Stimulated activated CD4-positive, alpha-beta T cell treated with anti-CD3 and anti-CD28 coated beads, Interleukin-1b, Interleukin-23, amount 100 ng/mL, for 24 hours (primary cell): ENCODE measurements at places on chromosomes 11 and 22.

GRCh38 chr22:49195636-49196035 lies 632.0 kb downstream of the BRD1 start:
- DNase-seq: no peak

GRCh38 chr22:30968015-30968923 lies at the start of gene MORC2:
TSS of gene MORC2 (minus strand) at chr22:30968774. CDS start at chr22:30967889, 885 bp downstream.
- DNase-seq: no peak

DNA sequence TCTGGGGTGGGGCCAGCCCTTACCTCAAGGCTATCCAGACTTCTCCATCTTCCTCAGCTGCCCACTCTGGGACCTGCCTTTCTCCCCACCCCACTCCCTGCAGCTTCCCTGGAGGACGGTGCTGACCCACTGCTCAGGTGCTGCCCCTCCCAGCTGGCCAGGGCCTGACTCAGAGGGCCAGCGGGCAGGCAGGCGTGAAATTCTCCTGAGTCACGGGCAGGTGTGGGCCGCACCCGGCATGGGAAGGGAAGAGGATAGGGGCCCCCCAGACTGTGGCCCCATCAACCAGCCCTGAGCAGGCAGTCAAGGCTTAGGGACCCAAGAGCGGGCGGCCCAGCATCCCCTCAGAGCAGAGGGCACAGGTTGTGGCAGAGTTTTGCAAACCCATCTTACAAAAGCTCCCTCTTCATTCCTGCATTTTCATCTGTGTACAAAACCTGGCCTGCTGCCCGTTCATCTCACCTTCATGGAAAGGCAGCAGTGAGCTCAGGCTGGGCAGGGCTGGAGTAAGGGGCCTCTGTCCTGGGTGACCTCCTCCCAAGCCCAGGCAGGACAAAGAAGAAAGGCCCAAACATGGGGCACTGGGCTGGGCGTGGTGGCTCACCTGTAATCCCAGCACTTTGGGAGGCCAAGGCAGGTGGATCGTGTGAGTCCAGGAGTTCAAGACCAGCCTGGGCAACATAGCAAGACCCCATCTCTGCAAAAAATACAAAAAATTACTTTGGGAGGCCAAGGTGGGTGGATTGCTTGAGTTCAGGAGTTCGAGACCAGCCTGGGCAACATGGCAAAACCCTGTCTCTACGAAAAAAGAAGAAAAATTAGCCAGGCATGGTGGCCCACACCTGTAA lies 6.1 kb downstream of the RHOD start:
- DNase-seq: no peak

DNA sequence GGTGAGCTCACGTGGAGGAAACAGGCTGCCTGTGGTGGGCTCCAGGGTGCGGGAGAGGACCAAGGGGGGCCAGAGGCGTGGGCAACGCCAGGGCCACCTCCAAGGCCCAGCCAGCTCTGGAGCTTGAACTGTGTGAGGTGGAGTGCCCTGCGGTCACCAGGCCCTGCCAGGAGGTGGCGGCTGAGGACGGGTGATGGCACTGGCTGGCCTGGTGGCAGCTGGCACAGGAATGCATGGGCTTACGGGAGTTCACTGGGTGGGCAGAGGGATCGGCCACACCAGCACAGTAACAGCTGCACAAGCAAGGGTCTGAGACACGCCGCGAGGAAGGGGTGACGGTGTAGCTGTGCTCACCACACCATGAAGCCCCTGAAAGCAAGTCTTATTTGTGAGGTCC lies 15.8 kb downstream of the TOLLIP start:
- DNase-seq: no peak

- DNase-seq: no peak
Observed at GRCh38 chr22:43013355-43014315, 1.3 kb downstream of the PACSIN2 start.

DNA sequence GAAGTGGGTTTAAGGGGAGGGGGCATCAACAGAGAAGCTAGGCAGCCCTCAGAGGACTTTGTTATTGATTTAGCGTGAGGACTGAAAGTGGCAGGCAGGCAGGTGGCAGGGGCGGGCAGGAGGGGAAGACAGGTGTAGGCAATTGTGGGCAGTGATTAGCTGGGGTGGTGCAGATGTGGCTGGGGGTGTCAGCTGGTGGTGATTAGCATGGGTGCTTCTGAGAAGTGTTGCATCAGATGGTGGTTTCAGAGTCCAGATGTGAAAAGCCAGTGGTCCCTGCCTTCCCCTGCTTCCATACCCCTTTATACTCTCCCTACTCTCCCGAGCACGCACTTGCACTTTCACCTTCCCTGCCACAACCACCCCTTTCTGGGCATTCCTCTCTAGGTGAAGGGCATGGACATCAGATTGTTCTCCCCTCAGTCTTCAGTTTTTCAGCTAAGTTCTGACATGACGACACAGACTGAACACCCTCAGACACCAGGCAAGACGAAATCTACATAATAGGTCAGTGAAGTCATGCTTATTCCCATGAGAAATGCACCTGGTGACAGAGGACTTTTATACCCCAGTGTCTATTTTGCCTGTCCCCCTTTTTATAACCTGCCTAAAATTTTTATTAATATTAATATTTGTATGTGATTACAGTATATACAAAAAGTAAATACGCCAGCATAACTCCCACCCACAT lies 435.7 kb upstream of the CADM1 start:
- no peak for DNase-seq

DNA sequence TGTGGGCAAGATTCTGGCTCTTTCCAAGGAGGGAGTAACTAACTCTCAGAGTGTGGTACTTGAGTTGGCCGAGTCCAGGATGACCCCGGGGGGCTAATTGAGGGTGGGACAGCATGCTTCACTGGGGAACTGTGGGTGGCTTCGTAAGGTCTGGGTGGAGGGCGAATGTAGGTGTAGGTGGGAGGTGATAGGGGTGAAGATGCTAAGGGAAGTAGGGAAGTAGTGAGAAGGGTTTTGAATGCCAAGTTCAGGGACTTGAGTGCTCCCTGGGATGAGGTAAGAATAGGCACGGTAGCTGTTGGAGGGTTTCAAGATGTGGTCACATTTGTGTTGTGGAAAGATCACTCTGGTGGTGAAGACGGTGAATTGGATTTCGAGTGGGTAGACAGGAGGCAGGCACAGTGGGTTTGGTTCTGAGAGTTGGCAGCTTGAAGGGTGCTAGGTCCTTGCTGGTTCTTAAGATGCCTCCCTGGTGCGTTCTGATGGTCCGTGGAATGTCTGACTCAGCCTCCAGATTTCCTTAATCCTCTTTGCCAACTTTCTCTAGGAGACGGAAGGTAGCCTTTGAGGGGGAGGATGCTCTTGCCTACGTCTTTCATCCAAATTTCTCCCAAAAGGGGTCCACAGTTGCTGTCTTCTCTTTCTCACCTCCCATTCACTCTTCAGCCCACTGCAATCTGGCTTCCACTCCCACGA lies 2.5 kb upstream of the DNAL4 start:
- no peak for DNase-seq

- no peak for DNase-seq
Observed at GRCh38 chr11:8294251-8294935, 30.7 kb upstream of the LMO1 start.

DNA sequence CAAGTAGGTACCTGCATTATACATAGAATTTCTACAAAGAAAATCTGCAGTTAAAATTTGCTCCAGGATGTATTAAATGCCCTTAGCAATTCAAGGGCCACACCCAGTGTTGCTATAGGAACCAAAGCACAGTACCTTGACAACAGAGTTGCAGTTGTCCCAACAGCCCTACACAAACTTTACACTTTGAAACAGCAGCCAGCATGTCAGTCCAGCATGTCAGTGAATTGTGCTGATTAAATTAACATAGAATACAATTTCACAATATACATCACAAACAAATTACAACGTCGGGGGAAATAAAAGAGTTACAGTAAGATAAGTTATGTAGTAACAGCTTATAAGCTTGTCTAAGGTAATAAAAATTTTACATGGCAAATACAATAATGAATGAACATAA lies 389.2 kb downstream of the SOX6 start:
- DNase-seq: no peak

- DNase-seq: no peak
Observed at GRCh38 chr22:32605576-32605975, 131.0 kb downstream of the FBXO7 start.

- no peak for DNase-seq
Observed at GRCh38 chr11:82118946-82119345, 614.7 kb downstream of the FAM181B start.

GRCh38 chr11:112024178-112024772 lies 933 bp upstream of the DLAT start:
- no peak for DNase-seq

DNA sequence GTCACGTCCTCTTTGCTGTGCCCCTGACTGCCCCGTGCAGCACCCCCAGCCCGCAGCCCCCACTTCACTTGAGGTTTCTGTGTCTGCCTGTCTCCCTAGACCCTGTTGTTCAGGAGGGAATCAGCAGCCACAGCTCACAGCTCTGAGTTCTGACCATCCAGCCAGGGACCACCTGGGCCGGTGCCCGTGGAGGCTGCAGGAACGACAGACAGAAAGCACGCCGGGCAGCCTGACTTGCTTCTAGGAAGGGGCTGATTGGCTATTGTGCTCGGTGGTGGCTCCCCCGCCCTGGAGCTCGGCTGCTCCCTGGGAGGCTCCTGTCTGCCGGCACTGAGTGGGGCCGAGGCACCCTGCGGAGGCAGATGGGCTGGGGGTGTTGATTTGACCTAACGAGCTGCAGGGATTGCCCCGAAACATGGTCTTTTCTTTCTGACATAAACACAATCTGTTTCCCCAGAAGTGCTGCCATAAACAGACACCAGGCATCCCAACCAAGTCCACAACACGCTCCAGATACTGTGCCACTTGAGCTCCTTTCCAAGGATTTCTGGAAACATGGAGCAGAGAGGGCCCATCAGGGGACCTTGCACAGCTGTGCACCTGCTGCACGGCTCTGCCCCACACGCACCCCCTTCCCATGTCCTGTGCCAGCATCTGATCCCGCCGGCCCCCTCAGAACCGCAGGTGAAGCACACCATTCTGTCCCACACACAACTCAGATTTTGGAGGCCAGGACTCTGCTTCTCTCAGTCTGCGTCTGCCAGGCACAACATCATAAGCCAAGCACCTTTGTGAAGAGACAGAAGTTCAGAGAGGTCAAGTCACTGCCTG lies 855.9 kb downstream of the TBC1D22A start:
- DNase-seq: no peak
